HS-27A (cell line): ENCODE measurements at places on chromosomes 2 and 18.

GRCh38 chr2:96815326-96816126 lies 542 bp upstream of the CNNM3 start:
- no peak for DNase-seq

DNA sequence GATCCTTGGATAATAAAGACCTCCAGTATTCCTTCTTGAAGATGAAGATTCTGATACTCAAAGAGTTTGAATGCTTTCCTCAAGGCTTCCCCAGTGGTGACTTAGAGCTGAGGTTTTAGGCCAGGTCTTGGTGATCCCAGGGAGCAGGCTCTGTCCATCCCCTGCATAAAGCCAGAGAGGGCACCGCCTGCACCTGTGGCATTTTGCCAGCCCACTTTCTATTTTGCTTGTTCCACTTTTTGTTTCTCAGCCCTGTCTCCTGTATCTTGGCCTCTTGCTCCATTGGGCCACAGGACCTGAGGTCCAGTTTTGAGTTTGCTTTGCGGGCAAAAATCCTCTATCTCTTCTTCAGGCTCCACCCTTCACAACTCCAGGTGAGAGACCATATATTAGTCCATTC lies 6.7 kb upstream of the SCYGR1 start:
- no peak for DNase-seq

DNA sequence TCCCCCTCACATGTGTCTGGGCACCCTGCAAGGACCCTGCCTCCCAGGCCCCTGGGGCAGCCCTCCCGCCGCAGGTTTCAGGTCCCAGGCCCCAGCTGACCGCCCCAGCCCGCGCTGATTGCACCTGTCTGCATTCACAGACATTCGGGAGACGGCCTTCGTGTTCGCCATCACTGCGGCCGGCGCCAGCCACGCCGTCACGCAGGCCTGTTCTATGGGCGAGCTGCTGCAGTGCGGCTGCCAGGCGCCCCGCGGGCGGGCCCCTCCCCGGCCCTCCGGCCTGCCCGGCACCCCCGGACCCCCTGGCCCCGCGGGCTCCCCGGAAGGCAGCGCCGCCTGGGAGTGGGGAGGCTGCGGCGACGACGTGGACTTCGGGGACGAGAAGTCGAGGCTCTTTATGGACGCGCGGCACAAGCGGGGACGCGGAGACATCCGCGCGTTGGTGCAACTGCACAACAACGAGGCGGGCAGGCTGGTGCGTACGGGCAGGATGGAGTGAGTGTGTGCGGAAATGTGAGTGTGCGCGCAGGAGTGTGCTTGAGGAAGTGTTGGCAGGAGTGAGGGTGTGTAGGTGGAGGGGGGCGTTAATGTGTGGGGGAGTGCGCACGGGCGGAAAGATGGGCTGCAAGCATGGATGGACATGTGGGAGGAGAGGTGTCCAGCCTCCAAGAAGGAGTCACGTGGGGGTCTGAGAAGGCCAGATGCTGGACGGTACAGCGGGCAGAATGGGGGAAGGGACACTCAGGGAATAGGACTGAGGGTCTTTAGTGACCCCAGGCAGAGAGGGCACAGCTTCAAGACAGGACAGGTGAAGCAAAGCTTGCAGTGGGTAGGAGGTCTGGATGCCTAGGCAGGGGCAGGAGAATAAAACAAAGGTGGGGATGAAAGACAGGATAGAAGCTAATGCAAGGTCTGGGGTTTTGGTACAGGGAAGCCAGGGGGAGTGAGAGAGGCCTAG lies 9.0 kb upstream of the WNT10A start:
- no peak for DNase-seq

- DNase-seq = peak; percentile 51
Measured at GRCh38 chr2:47488870-47489584, 86.1 kb downstream of the MSH2 start.

DNA sequence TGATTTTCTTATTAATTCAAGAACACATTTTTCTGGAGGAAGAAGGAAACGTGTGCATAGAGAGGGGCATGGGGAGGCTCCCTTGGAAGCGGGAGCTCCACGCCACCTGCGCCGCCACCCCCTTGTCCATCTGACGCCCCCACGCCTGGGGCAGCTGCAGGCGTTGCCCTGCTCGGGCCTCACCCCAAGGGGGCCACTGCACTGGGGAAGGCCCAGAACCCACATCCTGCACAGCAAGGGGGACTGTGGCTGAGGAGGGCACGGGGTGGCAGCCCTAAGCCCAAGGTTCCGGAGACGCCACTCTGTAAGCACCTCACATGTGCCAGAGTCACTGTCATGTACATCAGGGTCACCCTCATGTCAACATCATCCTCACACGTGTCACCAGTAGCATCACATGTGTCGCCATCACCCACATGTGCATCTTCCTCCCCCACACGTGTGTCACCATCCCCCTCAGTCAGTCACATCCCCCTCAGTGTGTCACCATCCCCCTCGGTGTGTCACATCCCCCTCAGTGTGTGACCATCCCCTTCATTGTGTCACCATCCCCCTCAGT lies 486.7 kb upstream of the SALL3 start:
- DNase-seq = no peak
